ENCODE measurements at places on chromosomes 5 and 9. TPM values are rescaled to one million over a fixed set of nuclear protein-coding genes. Genes with fewer than 3 reads are reported as not detected.

FAM153A gene
- total RNA-seq, result 106 TPM

PRUNE2 gene
- total RNA-seq, result not detected

DIRAS2 gene
- total RNA-seq, result not detected

PTTG1 gene
- total RNA-seq, result 17.6 TPM

UNC5A gene
- not detected for total RNA-seq

PPP6C gene
- 32.9 TPM for total RNA-seq

NKD2 gene
- total RNA-seq, result 0.17 TPM

FREM1 gene
- 0.27 TPM for total RNA-seq

MLANA gene
- not detected for total RNA-seq

DNA sequence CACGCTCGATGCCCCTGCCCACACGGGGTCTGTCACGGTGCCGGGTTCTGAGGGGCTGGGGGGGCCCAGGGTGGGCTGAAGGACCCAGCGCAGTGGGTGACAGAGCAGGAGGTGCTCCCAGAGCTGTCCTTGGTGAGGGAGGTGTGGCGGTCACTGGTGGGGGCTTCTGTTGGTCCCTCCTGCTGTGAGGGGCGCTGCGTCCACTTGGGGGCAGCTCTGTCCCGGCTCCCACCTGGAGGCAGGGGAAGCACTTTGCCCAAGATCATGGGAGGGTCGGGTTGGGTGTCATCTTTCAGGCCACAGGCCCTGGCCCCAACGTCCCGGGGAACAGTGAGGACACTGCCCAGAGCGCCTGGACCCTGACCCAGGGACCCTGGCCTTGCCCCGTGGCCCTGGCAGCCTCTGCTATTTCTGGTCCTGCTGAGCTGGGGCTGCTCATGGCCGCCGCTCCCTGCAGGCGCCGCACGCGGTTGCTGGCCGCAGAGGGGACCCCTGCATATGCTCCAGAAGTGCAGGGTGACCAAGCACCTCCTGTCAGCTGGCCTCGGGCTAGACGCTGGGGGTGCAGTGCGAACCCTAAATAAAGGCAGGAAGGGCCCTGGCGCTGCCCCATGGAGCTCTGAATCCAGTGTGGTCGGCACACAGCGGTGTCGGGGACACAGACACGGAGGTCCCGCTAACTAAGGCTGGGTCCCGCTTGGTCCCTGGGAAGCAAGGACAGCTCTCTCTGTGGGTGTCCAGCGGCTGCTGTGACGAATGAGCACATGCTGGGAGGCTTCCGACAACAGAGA, 11.6 kb upstream of the RNU6ATAC start:
- DNase-seq, result no peak
- peaks cover 5% of the 10 kb centered on the region for H3K27me3 ChIP-seq
- H3K4me3 ChIP-seq, result no peak overlapping the region

GRCh38 chr9:90128587-90129190, 513.9 kb downstream of the DIRAS2 start:
- H3K36me3 ChIP-seq, result no peaks in the 10 kb centered on the region
- no peak overlapping the region for H3K4me3 ChIP-seq
- H3K4me1 ChIP-seq, result no peaks in the 10 kb centered on the region
- H3K27me3 ChIP-seq, result peaks cover 5% of the 10 kb centered on the region
- no peak overlapping the region for H3K27ac ChIP-seq

- no peaks in the 10 kb centered on the region for H3K4me1 ChIP-seq
- H3K27ac ChIP-seq, result no peak overlapping the region
- H3K4me3 ChIP-seq, result no peak overlapping the region
- DNase-seq, result no peak
- peaks cover 8% of the 10 kb centered on the region for H3K36me3 ChIP-seq
Measured at GRCh38 chr9:83642793-83643192, 19.9 kb downstream of the IDNK start.

DNA sequence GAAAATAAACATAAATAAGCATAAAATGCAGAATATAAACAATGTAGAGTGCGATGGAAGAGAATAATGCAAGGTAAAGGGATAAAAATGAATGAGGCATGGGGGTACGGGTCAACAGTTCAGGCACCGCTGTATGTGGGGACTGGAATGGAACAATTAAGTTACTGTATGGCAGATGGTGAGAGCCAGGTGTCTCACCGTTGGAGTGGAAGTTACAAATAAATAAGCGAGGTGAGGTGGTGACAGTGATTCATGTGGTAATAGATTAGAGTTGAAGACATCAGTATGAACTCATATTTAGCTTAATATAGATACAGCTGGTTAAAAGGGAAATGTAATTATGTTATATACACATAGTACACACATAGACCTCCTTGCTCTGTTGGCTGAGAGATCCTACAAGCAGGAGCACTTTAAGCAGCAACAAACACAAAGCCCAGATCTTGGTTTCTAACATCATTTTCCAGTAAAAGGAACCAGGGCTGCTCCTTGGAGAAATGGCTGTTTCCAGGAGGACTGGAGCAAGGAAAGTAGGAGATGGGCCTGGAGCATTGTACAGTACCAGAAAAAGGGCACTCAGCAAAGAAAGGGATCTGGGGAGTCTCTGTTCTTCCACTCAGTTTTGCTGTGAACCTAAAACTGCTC, 2.4 kb upstream of the OMD start:
- no peaks in the 10 kb centered on the region for H3K27me3 ChIP-seq
- H3K4me3 ChIP-seq, result no peak overlapping the region
- H3K36me3 ChIP-seq, result no peaks in the 10 kb centered on the region
- H3K27ac ChIP-seq, result no peak overlapping the region

GRCh38 chr5:60399507-60399906, 300.5 kb downstream of the DEPDC1B start:
- H3K27me3 ChIP-seq, result no peaks in the 10 kb centered on the region
- no peak overlapping the region for H3K4me3 ChIP-seq
- H3K36me3 ChIP-seq, result no peaks in the 10 kb centered on the region
- H3K27ac ChIP-seq, result no peak overlapping the region
- no peaks in the 10 kb centered on the region for H3K4me1 ChIP-seq
- no peak for DNase-seq

GRCh38 chr5:173515526-173515925, 100.9 kb downstream of the BOD1 start:
- no peak for DNase-seq
- no peak overlapping the region for H3K27ac ChIP-seq
- no peaks in the 10 kb centered on the region for H3K4me1 ChIP-seq
- no peaks in the 10 kb centered on the region for H3K36me3 ChIP-seq
- H3K27me3 ChIP-seq, result peaks cover 17% of the 10 kb centered on the region

DNA sequence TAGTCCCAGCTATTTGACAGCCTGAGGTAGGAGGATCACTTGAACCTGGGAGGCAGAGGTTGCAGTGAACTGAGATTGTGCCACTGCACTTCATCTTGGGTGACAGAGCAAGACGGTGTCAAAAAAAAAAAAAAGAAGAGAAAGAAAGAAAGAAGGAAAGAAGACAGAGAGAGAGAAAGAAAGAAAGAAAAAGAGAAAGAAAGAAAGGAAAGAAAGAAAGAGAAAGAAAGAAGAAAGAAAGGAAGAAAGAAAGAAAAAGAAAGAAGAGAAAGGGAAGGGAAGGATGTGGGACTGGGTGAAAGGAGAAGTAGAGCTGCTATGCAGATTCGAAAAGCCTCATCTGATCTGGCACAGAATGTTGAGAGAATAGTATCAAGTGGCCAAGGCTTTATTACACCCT, 23.7 kb upstream of the SCAMP1 start:
- no peaks in the 10 kb centered on the region for H3K36me3 ChIP-seq
- no peak overlapping the region for H3K27ac ChIP-seq
- H3K4me1 ChIP-seq, result no peaks in the 10 kb centered on the region
- no peak overlapping the region for H3K4me3 ChIP-seq
- DNase-seq, result no peak
- H3K27me3 ChIP-seq, result no peaks in the 10 kb centered on the region

DNA sequence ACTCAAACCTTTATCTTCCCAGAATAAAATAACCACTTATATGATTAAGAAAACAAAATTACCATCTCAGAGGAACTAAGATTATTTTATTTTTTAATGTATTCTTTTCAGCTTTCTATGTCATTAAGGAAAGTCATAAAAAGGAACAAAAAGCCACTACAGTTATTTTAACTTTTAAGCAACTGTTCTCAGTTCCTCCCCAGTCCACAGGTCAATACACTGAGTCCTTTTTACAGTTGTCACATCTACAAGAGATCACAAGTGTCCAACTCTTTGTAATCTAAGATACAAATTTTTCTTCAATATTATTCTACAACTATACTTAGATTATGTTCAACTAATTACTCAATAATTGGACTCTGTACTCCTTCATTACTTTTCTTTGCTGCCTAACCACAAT, 782.8 kb upstream of the ACO1 start:
- H3K27ac ChIP-seq, result no peak overlapping the region
- H3K36me3 ChIP-seq, result no peaks in the 10 kb centered on the region
- H3K4me1 ChIP-seq, result peaks cover 6% of the 10 kb centered on the region
- no peak overlapping the region for H3K4me3 ChIP-seq
- H3K27me3 ChIP-seq, result no peaks in the 10 kb centered on the region

DNA sequence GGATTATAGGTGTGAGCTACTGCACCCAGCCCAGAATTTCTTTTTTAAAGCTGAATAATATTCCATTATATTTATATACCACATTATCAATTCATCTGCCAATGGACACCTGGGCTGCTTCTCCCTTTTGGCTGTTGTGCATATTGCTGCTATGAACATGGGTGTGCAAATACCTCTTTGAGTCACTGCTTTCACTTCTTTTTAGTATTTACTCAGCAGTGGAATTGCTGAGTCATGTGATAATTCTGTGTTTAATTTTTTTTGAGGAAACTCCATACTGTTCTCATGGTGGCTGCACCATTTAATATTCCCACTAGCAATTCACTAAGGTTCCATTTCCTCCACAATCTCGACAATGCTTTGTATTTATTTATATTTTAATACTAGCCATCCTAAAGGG, 36.1 kb upstream of the KIF4B start:
- no peaks in the 10 kb centered on the region for H3K36me3 ChIP-seq
- DNase-seq, result no peak
- H3K4me1 ChIP-seq, result no peaks in the 10 kb centered on the region
- no peaks in the 10 kb centered on the region for H3K27me3 ChIP-seq
- no peak overlapping the region for H3K27ac ChIP-seq
- no peak overlapping the region for H3K4me3 ChIP-seq

DNA sequence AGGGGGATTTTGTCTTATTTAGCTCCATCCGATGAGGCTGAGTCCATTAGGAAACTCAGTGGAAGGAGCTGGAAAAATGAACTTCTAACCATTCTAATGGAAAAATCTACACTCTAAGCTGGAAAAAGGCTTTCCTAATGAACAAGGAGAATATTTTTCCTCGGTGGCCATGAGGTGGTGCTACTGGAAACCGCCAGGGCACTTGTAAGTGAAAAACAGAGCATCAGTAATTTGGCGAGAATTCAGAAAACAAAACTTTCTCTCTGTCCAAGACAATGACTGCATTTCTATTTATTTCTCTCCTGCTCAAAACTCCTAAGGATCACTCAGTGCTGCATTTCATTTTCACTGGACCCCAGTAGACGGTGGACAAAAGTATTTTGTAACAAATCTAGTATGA, 237.6 kb downstream of the TENT4A start:
- no peaks in the 10 kb centered on the region for H3K36me3 ChIP-seq
- H3K4me3 ChIP-seq, result no peak overlapping the region
- no peak for DNase-seq

GRCh38 chr5:18455521-18455920, 821.3 kb downstream of the TAF11L14 start:
- H3K4me1 ChIP-seq, result no peaks in the 10 kb centered on the region
- H3K27ac ChIP-seq, result no peak overlapping the region
- H3K4me3 ChIP-seq, result no peak overlapping the region
- no peaks in the 10 kb centered on the region for H3K27me3 ChIP-seq

GRCh38 chr9:114396558-114397218, 8.9 kb upstream of the AKNA start:
- H3K27ac ChIP-seq, result peak overlapping the region; percentile 93
- DNase-seq, result no peak
- peak overlapping the region; percentile 99 for H3K4me3 ChIP-seq
- peaks cover 15% of the 10 kb centered on the region for H3K36me3 ChIP-seq
- no peaks in the 10 kb centered on the region for H3K27me3 ChIP-seq

DNA sequence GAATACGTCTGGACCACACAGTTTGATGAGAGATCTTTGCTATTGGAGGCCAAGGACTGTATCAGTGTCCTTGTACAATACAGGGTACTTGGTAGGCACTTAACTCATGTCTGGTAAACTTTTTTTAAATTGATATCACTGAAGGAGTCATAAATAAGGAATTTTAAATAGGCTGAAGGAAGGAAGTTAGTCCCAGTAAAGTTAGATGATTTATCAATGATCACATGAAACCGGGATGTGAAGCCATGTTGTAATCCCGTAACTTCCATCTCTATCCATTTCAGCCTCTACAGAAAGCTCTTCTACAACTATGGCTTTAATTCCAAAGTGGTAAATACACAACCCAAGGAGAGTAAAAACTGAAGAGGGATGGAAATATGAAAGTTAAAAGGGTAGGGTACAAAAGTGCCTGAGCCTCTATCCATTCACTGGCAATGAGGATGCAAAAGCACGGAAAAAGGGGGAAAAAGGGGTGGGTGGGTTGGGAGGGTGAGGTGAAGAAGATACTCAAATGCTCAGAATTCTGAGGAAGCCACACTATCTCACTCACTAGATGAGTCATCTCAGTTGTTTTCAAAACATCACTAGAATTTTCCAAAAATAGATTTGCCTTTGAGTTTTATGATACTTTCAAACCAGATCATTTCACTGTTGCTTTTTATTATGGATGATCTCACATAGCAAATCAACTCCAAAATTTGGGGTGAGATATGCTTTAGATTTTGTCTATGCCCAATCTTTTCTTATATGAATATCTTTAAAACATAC, 1053.5 kb downstream of the NR2F1-AS1 start:
- H3K27me3 ChIP-seq, result no peaks in the 10 kb centered on the region
- no peak overlapping the region for H3K27ac ChIP-seq
- no peaks in the 10 kb centered on the region for H3K4me1 ChIP-seq
- no peak for DNase-seq
- no peaks in the 10 kb centered on the region for H3K36me3 ChIP-seq
- H3K4me3 ChIP-seq, result no peak overlapping the region

DNA sequence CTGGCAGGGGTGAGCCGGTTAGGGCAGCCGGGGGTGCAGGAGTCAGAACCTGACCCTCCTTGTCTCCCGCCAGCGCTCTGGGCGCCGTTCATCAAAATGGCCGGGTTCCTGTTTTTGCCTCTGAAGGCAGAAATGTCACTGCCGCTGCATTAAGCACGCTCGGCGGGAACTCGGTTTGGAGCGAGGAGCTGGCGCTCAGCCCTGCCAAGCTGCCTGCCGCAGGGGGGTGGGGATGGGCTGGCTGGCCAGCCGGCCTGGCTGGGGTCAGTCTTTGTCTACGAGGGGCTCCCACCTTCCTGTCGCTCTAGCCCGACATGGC, 63.7 kb downstream of the CXXC5 start:
- peak overlapping the region; percentile 60 for H3K4me3 ChIP-seq
- peaks cover 7% of the 10 kb centered on the region for H3K27me3 ChIP-seq
- H3K27ac ChIP-seq, result no peak overlapping the region
- peak; percentile 6 for DNase-seq
- peaks cover 34% of the 10 kb centered on the region for H3K4me1 ChIP-seq
- H3K36me3 ChIP-seq, result no peaks in the 10 kb centered on the region
